ENCODE measurements at places on chromosomes 3 and 15.

DNA sequence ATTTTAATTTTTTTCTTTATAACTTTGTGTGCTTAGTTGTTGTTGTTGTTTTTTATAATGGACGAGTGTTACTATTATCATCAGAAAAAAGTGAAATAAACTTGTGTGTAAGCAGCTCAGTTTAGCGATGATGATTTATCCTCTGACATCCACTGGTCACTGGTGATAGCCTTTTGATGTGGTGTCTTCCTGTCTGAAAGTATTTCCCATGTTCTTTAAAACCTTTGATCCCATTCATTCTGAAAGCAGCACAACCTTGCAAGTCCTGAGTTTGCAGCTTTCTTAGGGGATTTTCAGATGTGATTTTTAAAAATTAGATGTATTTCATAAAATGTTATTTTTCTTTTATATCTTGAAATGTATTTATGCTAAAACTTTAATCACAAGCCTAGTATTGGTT lies 85.9 kb upstream of the ZPLD1 start:
- DNase-seq: no peak

DNA sequence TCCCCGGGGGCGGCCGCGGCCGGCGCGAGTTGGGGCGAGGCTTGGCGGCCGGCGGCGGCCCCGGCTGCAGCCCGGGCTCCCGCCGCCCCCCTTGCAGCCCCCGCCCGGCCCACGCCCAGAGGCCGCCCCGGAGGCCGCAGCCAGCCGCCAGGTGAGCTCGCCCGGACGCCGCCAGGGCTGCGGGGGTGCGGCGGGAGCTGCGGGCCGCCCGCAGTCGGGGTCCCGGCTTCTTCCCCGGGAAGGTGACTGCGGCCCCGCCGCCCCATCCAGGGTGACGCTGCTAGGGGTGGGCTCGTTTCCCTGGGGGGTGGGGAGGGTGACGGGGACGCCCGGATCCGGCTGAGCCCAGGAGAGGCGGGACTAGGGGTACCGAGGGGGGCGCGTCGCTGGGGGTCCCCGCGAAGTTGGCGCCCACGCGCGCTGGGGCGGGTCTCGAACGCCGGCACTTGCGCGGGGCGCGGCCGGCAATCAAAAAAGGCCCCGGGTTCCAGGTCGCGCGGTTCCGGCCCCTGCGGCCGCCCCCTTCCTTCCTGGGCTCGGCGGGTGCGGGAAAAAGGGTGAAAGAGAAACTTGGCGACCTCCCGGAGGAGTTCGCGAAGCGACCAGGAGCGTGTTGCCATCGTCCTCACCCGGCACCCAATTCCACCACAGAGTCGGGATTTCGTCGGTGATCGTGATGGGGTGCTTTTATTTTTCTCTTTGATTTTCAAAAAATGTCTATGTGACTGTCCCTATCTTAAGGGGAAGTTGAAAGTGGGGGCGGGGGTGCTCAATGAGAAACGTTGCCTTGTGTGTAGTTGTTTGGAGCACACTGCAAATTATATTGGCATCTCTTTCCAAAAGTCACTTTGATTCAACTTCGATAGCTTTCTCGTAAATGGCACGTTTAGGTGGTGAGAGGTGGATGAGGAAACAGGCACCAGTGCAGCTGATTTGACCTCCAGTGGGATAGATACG lies 619 bp downstream of the ATXN7 start:
- DNase-seq: no peak

DNA sequence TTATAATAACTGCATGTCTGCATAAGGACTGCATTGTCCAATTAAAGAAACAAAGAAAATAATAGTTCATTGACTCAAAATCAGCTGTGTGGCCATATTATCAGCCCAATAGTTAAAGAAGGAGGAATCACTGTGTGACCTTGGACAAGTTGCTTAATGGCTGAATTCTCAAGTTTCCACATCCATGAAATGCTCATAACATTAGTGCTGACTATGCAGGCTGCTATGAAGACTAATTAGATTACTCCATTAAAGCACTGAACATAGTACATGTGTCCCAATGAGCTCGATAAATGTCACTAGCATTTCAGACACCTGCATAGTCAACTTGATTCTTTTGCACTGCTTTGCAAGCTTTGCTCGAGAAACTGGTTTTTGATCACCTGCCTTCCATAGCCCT lies 111.1 kb upstream of the WNT5A start:
- no peak for DNase-seq

- no peak for DNase-seq
Observed at GRCh38 chr3:131388490-131388799, 6.9 kb downstream of the NUDT16 start.

- DNase-seq: no peak
Observed at GRCh38 chr3:23831517-23832394, 26.0 kb downstream of the UBE2E1 start.

DNA sequence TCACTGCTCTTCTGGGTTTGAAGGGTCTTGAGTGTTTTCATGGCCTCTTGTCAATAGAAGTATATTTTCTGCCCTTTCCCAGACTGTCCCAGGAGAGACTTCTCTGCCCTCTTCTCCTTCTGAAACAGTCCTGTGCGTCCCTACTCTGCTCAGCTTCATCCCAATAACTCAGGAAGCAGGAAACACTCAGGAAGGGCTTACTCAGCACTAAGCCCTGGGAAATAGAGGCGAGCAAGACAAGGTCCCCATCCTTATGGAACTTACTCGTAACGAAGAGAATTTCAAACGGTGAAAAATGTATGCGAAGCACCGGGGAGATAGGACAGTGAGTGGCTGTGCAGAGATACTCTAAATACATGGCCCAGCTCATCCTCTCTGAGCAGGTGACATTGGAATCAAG lies 52.8 kb upstream of the TFRC start:
- no peak for DNase-seq

GRCh38 chr15:60511351-60512031 lies 32.5 kb upstream of the ICE2 start:
- no peak for DNase-seq
